ENCODE measurements at places on chromosomes 7 and 10.

GRCh38 chr7:133135451-133135850, 53.6 kb upstream of the CHCHD3 start:
- DNase-seq: no peak

DNA sequence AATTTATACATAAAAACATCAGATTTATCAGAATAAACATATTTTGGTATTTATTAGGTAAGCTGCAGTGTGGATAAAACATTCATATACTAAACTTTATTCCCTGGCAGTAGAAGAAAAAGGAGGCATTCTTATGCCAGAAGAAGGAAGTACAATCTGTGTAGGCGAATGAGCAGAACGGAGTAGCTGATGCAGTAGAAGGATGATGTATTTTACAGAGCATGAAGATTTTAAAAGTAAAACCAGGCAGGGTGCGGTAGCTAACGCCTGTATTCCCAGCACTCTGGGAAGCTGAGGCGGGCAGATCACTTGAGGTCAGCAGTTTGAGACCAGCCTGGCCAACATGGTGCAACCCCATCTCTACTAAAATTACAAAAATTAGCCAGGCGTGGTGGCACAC, 294.9 kb upstream of the MKLN1 start:
- DNase-seq: no peak

GRCh38 chr10:90712529-90712928, 145.3 kb downstream of the HTR7 start:
- no peak for DNase-seq

- no peak for DNase-seq
Measured at GRCh38 chr10:116006508-116006907, 266.5 kb downstream of the GFRA1 start.

GRCh38 chr10:74394416-74394969, 243.5 kb downstream of the ADK start:
- no peak for DNase-seq

GRCh38 chr10:3265088-3265487, 92.5 kb upstream of the PITRM1 start:
- DNase-seq: no peak

DNA sequence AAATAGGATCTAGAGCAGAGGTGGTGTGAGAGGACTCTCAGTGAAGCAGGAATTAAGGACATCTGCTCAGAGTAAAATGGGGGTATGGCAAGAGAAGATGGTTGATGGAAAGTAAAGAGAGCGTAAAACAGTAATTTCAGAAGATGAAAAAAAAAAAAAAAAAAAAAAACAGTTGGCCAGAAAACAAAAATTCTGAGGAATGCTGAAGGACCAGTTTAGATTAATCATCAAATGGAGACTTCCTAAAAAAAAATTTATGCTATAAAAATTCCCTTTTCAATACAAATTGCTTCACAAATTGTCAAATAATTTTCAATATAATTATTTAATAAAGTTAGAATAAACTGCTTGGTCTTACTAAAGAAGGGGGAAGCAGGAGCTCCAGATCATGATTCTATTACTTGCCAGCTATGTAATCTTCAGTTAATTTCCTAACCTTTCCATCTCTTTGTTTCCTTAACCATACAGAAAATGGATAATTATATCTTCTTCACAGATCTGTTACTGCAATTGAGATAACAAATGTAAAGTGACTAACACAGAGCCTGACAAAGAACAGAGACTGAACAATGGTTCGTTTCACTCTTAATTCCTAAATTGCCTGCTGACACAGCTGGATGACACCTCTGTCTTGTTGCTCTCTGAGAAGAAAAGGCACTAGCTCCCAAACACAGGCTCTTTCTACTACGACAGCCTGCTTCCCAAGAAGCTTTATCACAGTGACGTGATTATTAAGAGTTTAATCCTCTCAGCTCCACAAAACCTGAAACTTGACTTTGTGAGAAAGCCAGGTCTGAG, 64.9 kb upstream of the GPR22 start:
- DNase-seq: no peak

DNA sequence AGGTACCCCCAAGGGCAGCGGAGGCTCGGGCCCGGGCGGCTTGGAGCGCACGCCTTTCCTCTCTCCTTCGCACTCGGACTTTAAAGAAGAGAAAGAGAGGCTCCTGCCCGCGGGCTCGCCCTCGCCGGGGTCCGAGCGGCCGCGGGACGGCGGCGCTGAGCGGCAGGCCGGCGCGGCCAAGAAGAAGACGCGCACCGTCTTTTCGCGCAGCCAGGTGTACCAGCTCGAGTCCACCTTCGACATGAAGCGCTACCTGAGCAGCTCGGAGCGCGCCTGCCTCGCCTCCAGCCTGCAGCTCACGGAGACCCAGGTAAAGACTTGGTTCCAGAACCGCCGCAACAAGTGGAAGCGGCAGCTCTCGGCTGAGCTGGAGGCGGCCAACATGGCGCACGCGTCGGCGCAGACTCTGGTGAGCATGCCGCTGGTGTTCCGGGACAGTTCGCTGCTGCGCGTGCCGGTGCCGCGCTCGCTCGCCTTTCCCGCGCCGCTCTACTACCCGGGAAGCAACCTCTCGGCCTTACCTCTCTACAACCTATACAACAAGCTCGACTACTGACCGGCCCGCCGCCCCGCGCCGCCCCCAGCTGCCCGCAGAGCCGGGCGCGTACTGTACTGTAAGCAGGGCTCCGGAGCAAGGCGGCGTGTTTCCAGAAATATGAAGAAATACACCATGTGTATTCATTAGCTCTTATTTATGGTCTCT, 1.8 kb downstream of the HMX2 start:
- no peak for DNase-seq
